ENCODE measurements at places on chromosomes 1 and 21.

GRCh38 chr1:103949779-103950178, 200.1 kb downstream of the AMY1C start:
- no peak for DNase-seq

DNA sequence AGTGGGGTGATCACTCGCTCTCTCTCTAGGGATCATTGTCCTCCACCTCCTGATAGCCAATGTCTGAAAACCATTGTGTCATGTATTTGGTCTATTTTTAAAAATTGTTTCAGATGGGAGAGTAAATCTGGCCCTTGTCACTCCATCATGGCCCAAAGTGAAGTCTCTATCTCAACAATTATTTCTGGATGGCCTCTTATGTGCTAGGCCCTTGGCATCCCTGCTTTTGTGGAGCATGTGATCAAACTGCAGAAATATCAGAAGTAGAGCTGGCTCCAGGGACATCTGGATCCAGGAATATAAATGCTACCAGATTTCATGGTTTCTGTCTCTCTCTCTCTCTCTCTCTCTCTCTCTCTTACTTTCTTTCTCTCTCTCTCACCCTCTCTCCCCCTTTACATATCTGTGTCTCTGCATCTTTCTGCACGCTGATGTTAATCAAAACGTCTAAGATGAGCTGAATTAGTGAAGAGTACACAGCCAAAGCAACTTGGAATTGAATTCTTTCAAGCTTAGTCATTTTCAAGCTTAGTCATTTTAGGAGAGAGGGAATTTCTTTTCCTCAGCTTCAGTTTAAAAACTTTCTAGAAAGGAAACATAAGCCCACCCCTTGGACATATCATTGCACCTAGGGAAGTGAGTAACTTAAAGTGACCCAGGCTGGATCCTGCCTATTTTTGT, 47.4 kb upstream of the DOCK7 start:
- DNase-seq: no peak

GRCh38 chr1:40980068-40980452, 564 bp downstream of the CTPS1 start:
- no peak for DNase-seq

DNA sequence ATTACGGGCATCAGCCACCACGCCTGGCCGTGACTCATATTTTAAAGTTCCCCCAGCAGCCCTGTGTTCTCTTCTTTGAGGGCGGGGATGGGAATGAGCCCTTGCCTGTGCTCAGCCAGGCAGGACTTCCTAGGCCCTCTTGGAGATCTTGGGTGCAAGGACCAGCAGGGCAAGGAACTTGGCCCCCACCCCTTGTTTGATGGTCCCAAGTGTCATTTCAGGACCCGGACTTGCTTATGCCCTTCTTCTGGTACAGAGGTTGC, 9.3 kb downstream of the RASSF5 start:
- DNase-seq: no peak

GRCh38 chr1:91553177-91553591, 52.5 kb downstream of the CDC7 start:
- no peak for DNase-seq

DNA sequence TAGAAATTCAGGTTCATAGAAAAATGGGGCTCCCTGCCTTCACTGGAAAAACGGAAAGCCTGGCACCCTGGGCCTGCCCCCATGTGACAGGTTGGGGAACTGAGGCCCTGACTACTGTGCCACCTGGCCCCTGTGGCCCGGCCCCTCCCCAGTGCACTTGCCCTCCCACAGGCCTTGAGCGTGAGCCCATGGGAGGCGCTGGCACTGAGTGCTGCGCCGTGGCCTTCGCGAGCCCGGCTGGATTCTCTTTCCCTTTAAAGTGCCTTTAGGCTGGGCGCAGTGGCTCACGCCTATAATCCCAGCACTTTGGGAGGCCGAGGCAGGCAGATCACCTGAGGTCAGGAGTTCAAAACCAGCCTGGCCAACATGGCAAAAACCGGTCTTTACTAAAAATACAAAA, 45.7 kb downstream of the SLC37A1 start:
- DNase-seq: no peak

GRCh38 chr1:55155522-55155921, 59.6 kb downstream of the USP24 start:
- no peak for DNase-seq

DNA sequence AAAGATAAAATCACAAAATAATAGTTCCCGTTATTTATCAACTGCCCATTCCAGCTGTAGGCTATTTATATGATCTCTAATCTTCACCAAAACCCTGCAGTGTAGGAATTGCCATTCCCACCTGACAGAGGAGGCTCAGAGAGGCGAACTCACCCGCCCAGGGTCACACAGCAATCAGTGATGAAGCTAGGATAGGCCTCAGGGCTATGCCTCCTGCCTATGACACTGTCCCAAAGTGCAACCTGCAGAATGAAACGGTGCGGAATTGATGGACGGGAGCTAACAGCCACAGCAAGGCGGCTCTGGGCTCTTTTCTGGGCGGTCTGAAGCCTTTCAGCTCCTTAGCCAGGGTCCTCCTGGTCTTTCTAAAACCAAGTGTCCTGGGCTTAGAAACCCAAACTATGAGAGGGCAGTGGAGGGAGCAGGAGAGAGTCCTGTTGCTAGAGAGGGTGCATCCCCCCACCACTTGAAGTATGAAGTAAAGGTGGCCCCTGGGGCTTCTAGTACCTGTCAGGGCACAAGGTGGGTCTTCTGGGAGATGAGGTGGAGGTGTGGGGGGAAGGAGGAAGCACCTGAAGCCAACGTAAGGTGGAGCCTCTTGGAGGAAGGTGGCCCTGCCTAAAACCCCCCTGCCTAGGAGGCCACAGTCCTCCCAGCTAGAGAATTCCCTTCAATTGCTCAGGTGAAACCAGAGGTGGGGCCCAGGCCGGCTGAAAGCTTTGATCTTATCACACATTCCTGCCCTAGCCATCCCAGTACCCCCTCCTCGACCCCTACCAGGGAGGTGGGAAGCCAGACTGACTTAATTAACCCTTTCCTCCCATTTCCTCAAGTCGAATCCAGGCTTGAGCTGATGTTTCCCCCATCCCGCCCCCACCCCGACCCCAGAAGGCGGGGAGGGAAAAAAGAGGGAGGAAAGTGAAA, 14.8 kb downstream of the HSPG2 start:
- DNase-seq: peak; percentile 82

DNA sequence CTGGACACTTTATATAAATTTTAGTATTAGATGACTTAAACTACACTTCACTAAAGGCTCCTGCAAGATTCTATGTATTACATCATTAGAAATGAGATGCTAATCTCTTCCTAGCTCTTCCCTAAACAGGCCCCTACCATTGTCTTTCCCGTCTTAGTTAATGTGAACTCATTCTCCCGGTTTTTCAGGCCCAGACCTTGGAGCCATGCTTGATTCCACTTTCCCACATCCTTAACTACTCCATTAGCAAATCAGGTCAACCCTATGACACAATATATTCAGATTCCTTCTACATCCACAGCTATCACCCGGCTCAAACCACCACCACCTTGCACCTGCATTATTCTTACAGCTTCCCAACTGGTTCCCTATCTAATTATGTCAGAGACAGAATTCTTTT, 73.3 kb downstream of the NVL start:
- no peak for DNase-seq

DNA sequence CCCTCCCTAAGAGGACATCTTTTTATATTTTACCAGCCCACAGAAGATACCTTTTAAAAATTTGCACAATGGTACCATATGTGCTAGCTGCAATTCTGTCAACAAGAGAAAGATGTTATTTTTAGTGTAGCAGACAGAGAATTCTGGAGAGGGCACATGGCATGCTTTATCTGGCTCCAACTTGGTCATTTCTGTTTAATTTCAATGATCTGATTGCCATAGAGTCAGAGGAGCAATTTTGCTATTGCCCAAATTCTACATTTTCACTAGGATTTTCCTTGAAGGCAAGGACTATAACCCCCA, 17.3 kb downstream of the DISC1 start:
- DNase-seq: no peak

GRCh38 chr1:194968916-194969315, 1639.3 kb downstream of the KCNT2 start:
- DNase-seq: no peak

- DNase-seq: peak; percentile 53
These were observed 66.5 kb downstream of the PLXNA2 start for GRCh38 chr1:208177656-208178055.

- DNase-seq: no peak
These were observed 160.0 kb downstream of the PLXNA2 start for GRCh38 chr1:208084220-208084619.

DNA sequence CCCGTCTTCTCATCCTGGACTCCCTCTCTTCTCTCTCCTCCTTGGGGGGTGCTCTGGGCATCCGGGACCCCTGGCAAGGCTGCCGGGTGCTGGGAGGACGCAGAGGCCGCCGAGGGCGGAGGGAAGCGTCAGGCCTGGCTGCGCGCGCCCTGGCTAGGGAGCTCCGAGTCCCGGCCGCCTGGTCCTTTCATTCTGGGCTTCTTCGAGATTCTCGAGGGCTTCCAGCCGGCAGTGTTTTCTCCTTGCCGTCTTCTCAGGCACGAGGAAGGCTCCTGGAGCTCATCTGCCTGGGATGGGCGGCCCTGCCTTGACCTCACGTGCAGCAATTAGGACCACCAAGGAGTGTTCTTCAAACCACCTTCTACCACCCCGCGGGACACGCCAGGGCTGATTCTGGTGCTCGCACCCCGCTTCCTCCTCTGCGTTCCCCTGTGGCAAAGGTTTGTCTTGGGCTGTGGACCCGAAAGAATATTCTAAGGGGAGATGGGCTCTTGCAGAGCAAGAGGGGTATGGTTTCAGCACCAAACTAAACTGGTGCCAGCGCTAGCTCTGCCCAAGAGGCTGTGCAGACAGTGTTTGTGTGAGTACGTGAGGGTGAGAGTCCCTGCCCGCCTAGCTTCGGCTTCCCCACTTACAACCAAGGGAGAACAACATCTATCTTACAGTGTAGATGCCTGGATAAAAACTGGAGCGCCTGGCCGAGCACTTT, 36.5 kb downstream of the PIK3CD start:
- DNase-seq: peak; percentile 43

DNA sequence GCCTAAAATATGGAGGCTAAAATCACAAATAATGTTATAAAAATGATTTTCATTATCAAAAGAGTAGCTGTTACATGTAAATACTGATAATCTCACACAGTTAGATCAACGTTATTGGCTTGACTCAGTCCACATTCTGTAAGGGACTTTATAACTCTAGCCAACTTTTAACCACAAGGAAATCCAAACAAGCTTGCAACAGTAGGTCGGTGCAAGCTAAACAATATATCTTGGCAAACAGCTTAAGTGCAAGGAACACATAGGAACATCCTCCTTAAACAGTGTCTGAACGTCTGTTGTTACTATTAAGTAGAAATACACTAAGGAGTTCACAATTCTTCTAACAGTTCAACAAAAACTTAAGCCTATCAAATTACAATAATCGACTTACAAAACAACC, 126.7 kb downstream of the EIF4G3 start:
- no peak for DNase-seq

DNA sequence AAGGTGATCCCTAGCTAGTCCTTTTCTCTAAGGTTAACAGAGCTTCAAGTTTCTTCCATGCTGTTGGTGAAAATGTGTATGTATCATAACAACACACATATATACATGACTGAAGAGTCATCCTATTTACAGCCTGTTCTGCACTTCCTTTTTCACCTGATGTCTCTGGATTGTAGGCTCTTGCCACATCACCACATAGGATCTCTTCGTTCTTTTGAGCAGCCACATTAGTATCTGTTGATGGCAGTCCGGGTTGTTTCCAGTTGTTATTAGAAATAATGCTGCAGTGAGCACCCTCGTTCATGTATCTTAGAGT, 19.7 kb downstream of the MRPL37 start:
- DNase-seq: no peak

DNA sequence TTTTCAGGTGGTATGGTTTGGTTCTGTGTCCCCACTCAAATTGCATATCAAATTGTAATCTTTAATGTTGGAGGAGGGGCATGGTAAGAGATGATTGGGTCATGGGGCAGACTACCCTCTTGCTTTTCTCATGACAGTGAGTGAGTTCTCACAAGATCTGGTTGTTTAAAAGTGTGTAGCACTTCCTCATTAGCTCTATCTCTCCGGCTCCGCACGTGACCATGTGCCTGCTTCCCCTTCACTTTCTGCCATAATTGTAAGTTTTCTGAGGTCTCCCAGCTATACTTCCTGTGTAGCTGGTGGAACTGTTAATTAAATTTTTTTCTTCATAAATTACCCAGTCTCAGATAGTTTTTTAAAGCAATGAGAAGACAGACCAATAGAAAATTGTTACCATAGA, 843.2 kb downstream of the AMY1C start:
- DNase-seq: no peak

GRCh38 chr21:45508607-45509565, 33.4 kb downstream of the SLC19A1 start:
- DNase-seq: no peak

DNA sequence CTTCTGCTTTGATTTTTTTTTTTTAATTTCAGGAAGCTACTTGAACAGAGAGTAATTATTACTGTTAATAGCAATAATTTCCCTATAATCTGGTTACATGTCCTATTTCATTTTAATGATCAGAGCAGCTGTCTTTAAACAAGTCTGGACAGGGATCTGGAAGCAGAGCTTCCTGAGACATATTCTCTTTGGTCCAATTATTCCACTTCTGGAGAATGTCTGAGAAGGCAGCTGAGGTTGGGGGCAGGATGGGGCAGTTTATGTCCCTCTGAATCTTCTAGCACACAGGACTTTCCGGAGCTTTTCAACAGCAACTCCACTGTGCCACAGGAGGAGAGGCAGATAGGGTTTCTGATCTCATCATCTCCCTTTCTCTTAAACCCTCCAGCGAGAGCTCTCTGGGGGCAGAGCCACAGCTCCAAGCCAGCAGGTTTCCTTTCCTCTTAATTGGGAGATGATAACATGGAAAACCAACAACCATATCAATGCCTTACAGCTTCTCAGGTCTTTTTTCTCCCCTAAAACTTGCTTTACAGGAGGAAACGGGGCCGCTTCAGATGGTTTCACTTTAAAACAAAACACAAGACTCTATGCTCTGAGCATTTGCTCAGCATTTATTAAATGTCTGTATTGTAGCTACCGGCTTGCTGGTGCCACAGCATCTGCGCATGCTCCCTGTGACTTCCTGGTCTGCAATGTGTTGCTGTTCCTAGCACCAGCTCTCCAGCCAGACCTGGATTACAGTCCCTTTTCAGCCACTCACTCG, 425.7 kb upstream of the USP24 start:
- peak; percentile 30 for DNase-seq

GRCh38 chr21:42384989-42385388, 10.9 kb downstream of the TMPRSS3 start:
- no peak for DNase-seq

GRCh38 chr1:229594227-229595008, 31.5 kb downstream of the TAF5L start:
- DNase-seq: no peak

DNA sequence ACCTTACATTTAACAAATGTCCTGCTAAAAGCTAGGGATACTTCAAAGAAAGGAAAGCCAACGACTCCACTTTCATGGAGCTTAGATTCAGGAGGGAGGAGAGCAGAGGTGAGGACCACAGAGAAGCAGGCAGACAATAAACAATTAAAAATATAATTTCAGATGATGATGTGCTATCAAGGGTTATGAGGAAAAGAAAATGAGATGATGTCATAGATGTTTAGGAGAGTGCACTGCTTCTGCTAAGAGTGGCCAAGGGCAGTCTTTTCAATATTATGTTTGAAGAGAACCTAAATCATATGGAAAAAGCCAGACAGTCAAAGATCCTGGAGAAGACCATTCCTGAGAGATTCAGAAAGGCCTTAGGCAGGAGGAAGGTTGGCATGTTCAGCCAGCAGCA, 66.6 kb upstream of the HOOK1 start:
- DNase-seq: no peak

GRCh38 chr1:67597336-67597735, 87.7 kb upstream of the GADD45A start:
- no peak for DNase-seq

GRCh38 chr1:225908773-225909172, 15.3 kb downstream of the PYCR2 start:
- DNase-seq: no peak

Data from thyroid gland (tissue), 4 donors.